NCI-H526 (cell line): ENCODE measurements at places on chromosomes 2 and 18.

GRCh38 chr2:217868911-217869334, 133.9 kb downstream of the TNS1 start:
- DNase-seq = no peak

GRCh38 chr18:37701967-37702366, 136.4 kb upstream of the CELF4 start:
- no peak for DNase-seq

DNA sequence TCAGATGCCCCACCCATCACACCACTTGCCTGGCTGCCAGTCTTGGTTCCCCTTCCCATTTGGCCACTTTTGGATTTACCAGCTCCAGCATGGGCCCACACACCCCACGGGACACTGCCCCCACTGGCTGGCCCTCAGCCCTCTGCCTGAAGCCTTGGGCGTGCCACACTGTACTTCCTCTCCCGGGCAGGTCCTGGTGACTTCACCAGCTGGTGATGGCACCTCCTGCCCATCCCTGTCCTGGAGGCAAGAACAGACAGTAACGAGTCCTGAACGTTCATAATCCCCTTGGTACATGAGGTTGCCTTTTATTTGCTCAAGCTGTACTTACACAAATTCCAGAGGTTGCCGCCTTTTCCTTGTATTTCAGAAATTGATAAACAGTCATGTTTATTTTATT, 81.1 kb downstream of the TMEM17 start:
- no peak for DNase-seq

DNA sequence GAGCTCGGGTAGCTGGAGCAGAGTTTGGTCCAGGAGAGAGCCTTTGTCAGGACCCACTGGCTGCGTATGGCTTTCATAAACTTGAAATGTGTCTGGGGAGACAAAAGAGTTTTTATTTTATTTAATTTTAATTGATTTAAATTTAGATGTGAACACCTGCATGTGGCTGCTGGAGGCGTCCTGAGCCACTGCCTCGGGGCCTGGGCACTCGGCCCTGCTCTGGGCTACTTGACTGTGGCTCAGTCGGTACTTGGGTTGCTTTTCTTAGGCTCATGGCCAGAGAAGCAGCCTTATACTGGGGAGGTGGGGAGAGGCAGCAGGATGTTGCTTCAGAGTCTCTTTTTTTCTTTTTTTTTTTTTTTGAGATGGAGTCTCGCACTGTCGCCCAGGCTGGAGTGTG, 661.8 kb upstream of the HS6ST1 start:
- DNase-seq = no peak

DNA sequence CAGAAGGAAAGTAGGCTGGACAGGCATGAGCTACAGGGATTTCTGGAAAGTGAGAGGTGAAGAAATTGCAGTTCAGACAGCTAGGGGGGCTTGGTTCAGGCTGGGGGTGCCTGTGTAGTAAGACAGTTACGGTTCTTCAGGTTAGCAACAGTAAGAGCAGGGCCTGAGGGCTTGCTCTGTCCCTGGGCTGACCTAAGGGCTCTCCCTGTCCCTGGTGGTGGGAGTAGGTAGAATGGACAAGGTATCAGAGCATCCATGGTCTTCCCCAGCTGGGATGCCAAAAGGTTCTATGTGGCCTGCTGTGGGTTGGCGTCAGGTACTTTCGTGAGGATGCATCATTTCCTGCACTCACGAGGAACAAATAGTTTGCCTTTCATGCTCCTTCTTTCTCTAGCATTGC, 34.6 kb upstream of the TACR1 start:
- DNase-seq = no peak

GRCh38 chr2:77310416-77310815, 211.8 kb downstream of the LRRTM4 start:
- DNase-seq = no peak

DNA sequence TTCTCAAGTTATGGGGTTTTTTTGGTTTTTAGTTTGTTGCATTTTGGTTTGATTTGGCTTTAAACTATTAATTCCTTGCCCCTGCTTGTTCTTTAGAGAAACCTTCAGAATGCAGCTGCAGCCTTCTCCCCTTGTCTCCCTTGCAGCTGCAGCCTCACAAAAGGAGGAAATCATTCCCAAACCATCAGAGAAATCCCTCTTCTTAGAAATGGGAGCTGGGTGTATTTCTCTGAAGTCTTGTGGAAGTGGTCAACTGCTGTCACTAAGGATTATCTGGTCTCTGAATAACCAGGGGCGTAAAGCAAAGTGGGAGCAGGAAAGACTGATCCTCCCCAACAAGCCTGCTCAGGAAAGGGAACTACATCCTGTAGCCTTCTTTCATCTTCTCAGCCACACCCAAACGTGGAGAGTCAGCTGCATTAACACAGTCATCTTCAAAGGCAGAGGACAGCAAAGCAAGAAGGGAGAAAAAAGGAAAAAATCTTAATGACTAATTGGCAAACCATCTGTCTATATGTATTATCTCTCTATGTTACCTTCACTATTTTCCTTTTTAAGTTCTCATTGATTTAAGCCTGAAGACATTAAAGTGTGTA, 1834.1 kb upstream of the PIK3C3 start:
- no peak for DNase-seq

GRCh38 chr18:22838639-22839277, 94.4 kb upstream of the RBBP8 start:
- no peak for DNase-seq

DNA sequence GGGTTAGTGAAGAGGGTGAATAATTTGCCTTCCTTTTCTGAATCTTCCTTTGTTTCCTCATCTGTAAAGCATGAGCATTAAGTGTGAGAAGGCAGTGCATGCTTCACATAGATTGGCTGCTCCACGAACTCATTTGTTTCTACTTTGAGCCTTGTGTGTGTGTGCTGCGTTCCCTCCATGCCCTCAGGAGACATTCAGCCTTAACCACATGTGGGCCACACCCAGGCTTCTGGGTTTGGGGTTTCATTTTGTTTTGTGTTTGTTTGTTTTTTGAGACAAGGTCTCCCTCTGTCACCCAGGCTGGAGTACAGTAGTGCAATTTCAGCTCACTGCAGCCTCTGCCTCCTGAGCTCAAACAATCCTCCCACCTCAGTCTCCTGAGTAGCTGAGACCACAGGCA, 843.3 kb downstream of the GALR1 start:
- DNase-seq = no peak

DNA sequence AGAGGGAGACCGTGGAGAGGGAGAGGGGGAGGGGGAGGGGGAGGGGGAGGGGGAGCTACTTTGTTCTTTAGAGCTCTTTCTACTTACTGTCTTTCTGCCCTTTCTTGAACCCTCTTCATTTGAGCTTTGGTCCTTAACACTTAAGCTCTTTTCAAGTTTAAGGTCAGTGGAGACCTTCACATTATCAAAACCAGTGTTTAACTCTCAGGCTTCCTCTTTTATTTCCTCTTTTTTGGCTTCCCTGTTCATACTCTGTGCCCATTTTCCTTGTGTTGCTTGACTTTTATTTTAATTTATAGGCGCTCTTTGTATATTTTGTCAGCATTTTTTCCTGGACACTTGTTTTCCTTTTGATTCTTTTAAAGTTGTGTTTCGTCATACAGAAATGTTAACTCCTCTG, 37.1 kb downstream of the ACSL3 start:
- no peak for DNase-seq

- DNase-seq = peak; percentile 42
Measured at GRCh38 chr18:63476668-63477067, at the start of gene SERPINB5. SERPINB5 (plus strand) TSS chr18:63476958; CDS start chr18:63484429, 7,471 bp downstream.

DNA sequence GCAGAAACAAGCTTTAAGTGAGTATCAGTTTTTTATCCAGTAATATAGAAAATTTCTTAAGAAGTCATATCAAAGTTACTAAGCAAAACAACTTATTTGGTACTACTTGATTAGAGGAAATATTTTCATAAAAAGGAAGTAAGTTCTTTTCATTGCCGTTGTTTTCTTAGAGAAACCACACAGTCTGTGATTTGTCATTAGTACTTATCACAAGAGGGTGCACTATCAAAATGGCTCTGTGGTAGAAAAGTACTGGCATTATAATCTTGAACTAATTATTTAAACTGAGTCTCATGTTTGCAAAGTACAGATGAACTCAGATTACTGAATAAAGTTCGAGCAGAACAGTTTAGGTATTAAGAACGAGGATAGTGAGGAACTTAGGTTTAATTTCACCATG, 93.4 kb downstream of the IKZF2 start:
- DNase-seq = no peak

- DNase-seq = no peak
Measured at GRCh38 chr18:9995631-9996030, 81.8 kb downstream of the VAPA start.

- DNase-seq = no peak
Measured at GRCh38 chr2:67792681-67793091, 270.1 kb downstream of the C1D start.

GRCh38 chr2:160308476-160308875, 108.4 kb upstream of the ITGB6 start:
- DNase-seq = no peak

DNA sequence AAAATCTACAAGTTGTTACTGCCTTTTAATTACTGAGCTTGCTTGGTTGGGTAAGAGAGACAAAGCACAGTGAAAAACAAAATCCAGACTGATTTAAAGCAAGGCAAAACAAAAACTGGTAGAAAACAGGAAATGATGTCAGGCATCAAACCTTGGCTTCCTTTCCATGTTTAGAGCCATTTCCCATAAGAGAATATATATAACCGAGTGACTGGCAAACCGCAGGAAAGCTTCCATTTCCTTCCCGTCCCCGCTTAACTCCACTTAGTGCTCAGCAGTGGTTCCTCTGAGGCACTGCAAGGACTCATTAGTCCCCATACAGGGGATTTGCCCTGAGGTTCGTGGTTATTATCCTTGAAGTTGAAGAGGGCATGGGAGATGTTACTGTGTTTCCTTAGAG, 446.3 kb downstream of the LPIN1 start:
- DNase-seq = no peak

- DNase-seq = no peak
Measured at GRCh38 chr2:109378682-109379081, 235.1 kb downstream of the SEPTIN10 start.

DNA sequence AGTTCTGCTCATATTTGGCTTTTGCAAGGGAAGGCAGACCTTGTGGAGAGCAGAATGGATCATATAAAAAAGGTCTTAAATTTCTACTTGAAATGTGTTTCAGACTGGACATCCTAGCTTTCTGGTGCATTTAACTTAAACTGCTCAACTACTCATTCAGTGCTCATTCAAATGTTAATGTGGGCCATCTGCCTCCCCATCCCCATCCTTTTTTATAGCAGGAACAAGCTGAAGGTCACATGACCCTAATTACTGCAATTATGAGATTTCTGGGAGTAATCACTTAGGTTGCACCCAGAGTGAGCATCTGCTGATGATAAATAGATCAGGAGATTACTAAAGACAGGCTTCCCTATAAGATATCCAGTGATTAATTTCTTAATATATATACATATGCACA, 96.1 kb downstream of the MAP2 start:
- DNase-seq = no peak

DNA sequence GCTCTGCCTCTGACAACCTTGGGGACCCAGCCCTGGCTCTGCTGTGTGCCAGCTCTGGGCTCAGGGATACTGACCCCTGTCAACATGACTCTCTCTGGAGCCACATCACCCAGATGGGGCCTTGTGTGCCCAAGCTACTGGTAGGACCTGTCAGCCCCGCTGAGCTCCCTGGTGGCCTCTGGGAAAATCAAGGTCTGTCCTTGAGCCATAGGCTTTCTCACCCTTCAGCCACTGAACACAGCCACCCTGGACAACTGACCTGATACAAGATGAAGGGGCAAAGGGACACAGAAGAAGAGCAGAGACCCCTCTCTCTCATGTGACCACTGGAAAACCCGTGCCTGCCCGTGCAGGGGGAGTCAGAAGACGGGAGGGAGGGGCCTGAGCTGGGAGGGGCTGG, 7.8 kb downstream of the CCDC74A start:
- no peak for DNase-seq

DNA sequence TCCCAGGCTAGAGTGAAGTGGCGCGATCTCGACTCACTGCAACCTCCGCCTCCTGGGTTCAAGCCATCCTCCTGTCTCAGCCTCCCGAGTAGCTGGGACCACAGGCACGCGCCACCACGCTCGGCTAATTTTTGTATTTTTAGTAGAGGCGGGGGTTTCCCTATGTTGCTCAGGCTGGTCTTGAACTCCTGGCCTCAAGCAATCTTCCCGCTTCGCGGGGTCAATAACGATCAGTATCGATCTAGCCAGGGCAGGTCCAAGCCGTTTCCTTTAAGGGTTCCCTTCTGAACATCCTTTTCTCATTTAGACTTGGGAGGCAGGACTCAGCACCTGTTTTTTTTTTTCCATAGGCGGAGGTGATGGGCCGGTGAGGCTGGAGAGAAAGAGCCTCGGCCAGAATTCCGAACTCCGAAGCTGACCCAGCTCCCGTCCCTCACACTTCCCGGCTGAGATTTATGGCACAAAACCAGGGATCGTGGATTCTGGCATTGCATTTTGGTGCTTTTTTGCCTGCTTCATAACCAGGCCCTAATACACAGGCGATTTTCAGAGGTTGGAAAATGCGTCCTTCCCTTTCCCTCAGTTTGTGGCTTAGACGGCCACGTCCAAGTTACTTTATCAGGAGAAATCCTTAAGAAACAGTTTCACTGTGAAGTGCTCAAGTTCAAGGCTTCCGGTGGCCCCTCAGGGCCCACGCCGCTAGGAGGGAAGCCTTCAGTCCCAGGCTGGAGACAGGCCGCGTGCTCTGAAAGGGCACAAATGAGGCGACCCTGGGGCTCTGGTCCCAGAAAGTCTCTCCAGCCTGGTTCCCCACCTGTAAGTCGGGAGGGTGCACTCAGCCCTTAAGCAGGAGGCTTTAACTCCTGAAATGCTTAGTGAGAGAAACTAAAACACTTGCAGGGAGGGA, 998 bp upstream of the SLC66A3 start:
- no peak for DNase-seq

DNA sequence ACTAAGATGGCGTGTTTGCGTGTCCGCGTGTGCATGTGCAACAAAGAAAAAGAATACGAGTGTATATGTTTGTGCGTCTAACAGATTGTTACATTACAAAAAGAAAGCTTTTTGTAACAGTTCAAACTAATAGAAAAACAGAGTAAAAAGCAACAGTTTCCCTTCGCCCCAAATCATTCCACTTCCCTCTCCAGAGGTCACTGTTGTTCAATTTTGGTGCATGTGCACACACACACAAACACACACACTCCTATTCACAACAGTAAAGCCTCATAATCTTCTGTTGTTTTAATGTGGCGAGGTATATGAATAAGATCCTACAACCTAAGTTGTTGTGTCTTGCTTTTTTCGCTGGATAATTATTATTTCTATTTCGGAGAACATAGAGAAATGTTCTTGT, 357.3 kb upstream of the SLC8A1 start:
- no peak for DNase-seq
